Smooth muscle cell of the brain vasculature (primary cell): ENCODE measurements at places on chromosomes 5 and 9.

- no peak for DNase-seq
Measured at GRCh38 chr5:119290161-119290569, 65.7 kb upstream of the TNFAIP8 start.

DNA sequence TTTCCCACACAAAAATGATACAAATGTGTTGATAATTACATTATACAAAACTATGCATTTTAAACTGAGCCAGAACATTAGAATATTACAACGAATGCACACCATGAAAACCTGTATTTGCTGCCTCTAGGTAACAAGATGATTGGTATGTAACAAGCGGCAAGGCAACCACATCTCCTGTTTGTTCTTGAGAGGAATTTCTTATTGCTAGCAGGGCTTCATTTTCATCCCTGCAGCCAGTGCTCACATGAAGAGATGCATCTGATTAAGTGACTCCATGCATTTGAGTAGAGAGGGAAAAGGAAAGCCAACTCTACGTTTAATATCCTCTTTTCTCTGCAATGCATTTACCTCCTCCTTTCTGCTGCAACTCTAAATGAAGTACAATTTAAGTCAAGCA, 36.6 kb downstream of the FRMD3 start:
- DNase-seq, result no peak

DNA sequence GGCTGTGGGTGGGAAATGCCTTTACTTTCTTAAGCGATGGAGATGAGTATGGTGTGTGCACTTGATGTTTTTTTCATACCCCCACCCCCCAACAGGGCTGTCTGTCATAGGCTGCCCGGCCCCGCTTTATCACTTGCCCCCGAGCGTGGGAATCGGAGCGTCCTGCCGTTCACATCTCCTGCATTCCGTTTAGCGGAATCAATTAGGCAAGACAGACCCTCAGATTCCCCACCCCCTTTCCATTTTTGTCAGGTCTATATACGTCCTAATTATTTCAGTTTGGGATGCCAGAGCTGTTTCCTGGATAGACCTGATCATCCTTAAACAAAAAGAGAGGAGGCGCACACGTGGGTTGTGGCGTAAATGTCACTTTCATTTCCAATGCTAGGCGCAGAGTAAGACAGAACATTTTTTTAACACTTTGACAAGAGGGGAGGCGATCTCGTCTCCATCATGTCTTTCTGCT, 217.2 kb downstream of the MEF2C start:
- no peak for DNase-seq

GRCh38 chr9:71895117-71895516, 15.9 kb downstream of the ABHD17B start:
- DNase-seq, result no peak

DNA sequence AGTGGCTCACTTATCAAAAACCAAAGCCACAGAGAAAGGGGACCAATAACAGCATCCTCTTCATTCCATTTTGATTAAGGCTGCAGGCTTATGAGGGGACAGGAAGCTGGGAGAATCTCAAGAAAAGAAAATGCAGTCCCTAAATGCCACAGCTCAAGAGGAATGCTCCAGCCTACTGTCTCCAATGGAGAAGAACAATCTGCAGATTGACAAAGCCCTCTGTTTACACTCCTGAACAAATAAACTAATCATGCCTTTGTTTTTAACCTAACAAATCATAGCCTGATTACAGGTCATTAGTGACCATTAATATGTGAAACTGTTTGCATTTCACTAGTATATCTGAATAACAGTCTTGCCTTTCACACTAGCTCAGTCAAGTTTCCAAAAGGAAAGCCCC, 26.5 kb downstream of the PPP2R2B start:
- no peak for DNase-seq

GRCh38 chr9:87063871-87064270, 116.6 kb upstream of the GAS1 start:
- no peak for DNase-seq

GRCh38 chr5:6166698-6167394, 211.5 kb downstream of the MED10 start:
- no peak for DNase-seq
